ENCODE measurements at places on chromosomes 1 and 21.

- no peak for DNase-seq
Measured at GRCh38 chr1:204321665-204322064, 38.1 kb downstream of the PLEKHA6 start.

GRCh38 chr1:111402083-111402482 lies 25.5 kb downstream of the OVGP1 start:
- DNase-seq = no peak

GRCh38 chr1:35657851-35658250 lies 16.5 kb upstream of the PSMB2 start:
- DNase-seq = no peak

- no peak for DNase-seq
Measured at GRCh38 chr1:213464786-213465460, 413.9 kb downstream of the RPS6KC1 start.

DNA sequence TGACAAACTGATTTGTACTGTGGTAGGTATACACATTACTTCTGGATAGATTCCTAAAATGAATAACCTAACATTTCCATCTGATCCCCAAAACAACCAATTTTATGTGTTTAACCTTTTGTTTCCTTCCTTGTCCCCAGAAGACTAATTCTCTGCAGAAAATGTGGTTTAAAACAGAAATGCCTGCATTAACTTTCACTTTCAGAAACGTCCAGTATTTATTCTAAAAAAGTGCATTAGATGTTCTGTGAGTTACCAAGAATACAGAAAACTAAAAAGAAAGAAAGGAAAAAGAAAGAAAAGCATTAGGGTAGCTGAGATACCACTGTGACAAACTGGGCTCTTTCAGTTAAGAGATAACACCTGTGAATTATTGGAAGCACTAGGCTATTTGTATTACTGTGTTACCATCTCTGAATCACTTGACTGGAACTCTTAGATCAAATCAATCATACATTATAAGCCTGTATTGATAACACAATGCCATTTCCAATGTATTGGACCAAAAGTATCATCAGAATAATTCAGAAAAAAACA lies 177.7 kb downstream of the NCAM2 start:
- no peak for DNase-seq

DNA sequence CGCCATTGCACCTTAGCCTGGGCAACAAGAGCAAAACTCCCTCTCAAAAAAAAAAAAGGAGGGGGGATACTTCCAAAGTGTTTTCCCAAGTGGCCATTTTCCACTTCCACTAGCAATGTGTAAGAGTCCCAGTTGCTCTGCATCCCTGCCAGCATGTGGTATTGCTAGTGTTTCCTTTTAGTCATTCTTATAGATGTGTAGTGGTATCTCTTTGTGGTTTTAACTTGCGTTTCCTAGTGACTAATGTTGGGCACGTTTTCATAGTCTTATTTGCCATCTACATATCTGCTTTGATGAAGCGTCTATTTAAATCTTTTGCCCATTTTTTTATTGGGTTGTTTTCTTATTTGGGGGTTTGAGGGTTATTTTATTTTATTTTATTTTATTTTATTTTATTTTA lies 31.1 kb downstream of the INAVA start:
- DNase-seq = no peak

DNA sequence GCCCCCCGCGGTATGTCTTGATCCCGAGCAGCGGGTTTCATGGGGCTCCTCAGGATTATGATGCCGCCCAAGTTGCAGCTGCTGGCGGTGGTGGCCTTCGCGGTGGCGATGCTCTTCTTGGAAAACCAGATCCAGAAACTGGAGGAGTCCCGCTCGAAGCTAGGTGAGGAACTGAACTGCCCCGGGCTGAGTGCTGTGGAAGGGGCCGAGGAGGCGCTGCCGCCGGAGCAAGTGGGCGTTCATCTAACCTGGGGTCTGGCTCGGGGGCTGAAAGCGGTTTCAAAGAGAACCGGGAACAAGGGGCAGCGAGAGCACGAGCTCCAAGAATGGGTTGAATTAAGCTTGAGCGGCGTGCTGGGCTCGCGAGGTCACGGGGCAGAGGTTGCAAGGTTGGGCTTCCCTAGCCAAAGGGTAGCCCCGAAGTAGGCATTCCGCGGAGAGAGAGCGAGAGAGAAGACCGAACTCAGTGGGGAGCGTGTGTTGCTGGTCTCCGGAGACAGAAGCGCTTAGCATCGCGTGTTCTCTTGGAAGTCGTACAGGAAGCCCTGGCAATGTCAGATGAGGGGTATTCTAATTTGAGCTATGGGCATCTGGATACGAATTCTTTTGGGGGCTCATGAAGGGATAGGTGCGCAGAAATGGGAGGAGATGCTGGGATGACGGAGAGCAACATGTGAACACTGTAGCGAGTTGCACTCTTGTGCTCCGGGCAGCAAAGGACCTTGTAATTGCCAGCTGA lies 732 bp downstream of the HS2ST1 start:
- DNase-seq = peak; percentile 60

GRCh38 chr1:186461014-186461413 lies at the start of gene PDC:
PDC (minus strand) TSS chr1:186461114; CDS start chr1:186449459, 11,655 bp downstream.
- DNase-seq = no peak

GRCh38 chr1:235607284-235607683 lies 42.3 kb downstream of the GNG4 start:
- DNase-seq = no peak

GRCh38 chr1:40951943-40952743 lies 27.4 kb upstream of the CTPS1 start:
- peak; percentile 62 for DNase-seq

DNA sequence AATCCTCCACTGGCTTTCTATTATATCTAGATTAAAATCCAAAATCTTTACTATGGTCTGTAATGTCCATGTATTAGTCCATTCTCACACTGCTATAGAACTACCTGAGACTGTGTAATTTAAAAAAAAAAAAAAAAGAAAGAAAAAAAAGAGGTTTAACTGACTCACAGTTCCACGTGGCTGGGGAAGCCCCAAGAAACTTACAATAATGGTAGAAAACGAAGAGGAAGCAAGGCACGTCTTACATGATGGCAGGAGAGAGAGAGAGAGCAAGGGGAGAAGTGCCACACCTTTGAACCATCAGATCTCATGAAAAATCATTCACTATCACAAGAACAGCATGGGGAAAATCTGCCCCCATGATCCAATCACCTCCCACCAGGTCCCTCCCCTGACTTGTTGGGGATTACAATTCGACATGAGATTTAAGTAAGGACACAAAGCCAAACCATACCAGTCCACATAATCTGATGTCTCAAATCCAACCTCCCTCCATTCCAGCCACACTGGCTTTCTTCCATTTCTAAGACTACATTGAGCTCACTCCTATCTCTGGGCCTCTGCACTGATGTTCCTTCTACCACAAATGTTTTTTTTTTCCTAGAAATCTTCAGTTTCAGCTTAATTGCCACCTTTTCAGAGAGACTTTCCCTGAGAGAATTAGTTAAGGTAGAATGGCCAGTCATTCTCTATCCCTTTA lies 92.4 kb downstream of the EIF4G3 start:
- no peak for DNase-seq

DNA sequence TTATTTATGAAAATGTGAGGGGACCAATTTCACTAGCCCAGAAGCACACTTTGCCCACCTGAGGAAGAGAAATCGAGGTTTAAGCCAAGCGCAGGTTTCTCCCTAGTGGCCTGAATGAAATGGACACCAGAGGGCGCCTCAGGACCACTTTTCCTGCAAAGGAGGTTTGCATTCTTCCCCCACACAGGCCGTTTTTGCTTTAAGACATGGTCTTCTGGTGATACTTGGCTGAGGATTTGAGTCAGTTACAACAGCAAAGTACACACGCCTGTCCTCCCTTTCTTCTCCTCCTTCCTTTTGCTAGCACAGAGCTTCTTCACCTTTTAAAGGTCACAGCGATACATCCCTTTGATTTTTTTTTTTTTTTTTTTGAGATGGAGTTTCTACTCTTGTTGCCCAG lies 5.4 kb downstream of the PLA2G2E start:
- DNase-seq = peak; percentile 66

GRCh38 chr1:39268112-39268581 lies 63.7 kb downstream of the MACF1 start:
- peak; percentile 35 for DNase-seq

- DNase-seq = no peak
Measured at GRCh38 chr21:42027822-42028765, 17.9 kb upstream of the ZBTB21 start.

- no peak for DNase-seq
Measured at GRCh38 chr1:75327395-75327794, 193.2 kb downstream of the LHX8 start.

DNA sequence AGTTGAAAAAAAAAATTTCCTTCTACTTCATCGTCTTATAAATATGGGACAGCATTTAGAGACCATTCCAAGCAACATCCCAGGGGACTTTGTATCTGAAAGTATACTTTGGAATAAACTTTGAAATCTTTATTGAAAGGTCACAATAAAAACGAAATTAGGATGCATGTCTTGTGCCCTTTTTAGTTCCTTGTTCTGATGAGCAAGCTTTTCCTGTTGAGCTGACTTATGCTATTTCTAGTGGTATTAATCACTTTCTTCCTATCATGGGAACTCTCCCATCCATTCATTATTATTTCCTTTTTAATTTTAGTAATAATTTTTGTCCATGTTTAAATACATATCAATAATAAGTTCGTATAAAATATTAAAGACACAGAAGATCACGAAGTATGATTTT lies 4.0 kb upstream of the GBP2 start:
- no peak for DNase-seq

DNA sequence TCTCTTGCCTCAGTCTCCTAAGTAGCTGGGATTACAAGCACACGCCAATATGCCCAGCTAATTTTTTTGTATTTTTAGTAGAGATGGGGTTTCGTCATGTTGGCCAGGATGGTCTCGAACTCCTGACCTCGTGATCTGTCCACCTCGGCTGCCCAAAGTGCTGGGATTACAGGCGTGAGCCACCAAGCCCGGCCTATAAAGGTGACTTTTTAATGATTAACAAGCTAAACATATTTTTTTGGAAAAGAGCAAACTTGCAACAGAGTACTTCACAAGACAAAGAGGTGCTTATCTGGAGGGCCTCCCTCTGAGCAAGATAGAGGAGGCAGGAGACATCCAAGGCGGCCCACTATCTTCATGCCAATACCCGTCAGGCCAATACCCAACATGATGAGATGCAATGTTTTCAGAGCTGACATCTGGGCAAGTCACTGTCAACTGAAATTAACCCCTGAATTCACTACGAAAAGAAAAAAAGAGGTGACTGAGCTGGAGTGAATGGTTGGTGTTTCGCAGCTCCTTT lies 10.5 kb downstream of the BCAR3 start:
- DNase-seq = no peak

DNA sequence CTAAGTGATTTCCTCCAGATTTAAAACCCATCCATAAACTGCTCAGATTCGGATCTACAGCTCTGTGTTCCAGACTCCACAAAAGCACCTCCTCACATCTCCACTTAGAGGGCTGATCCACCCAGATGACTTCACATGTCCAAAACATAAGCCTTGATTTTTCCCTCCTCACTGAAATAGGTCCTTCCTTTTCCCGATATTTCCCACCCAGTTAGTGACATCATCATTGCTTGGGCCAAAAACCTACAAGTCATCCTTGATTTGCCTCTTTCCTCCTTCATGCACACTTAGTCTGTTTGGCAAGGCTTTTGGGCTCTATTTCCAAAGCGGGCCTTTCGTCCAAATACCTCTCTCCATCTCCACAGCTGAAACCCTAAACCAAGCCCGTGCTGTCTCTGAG lies 32.3 kb downstream of the CCDC185 start:
- no peak for DNase-seq

GRCh38 chr1:209844695-209845407 lies 17.1 kb downstream of the UTP25 start:
- no peak for DNase-seq

DNA sequence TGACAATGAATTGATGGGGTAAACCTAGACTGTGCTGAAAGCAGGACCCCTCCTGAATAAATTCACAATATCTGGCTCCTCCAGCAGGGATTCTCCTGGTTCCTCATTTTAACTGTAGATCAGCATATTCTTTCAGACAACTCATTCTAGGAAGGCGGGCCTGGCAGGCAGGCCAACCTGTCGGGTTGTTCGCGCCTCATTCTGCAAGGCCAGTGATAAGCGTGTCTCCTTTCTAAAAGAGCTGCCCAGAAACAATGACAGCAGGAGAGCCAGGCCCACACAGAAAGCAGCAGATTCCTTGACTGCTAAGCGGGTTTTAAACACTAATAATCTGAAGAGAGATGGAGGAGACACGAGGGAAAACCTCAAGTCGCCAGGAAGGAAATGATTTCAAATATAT lies 70.0 kb downstream of the NTPCR start:
- no peak for DNase-seq

GRCh38 chr1:22018583-22019559 lies 17.4 kb downstream of the CELA3A start:
- DNase-seq = no peak

- DNase-seq = no peak
Measured at GRCh38 chr1:98939471-98939870, 65.2 kb downstream of the PLPPR5 start.

DNA sequence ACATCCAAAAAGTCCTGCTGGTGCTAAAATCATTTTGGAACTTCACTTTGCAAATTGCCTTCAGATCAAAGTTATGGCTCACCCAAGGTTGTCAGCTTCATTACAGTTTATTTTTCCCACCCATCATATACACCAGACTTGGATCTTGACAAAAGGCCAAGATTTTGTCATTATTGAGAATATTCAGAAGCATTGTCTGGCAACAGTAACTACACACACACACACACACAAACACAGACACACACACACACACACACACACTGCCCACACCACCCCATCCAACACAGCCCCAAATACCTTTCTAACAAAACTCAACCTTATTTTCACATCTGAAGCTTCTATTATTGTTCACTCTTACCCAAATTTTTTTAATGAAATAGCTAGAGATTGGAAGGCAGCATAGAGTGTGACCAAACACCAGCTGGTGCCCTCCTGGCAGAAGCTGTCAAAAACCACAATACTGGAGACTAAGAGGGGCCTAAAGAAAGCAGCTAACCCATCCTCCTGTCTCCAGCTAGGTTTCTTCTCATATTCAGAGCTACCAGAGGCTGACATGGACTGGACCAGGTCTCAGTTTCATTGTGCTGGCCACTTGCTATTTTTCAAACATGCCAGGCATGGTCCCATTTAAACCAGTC lies 139.1 kb upstream of the ZC3H11B start:
- DNase-seq = no peak

GRCh38 chr1:15937146-15937545 lies 38.8 kb downstream of the ZBTB17 start:
- no peak for DNase-seq

GRCh38 chr1:72281144-72281543 lies 1.2 kb downstream of the NEGR1 start:
- no peak for DNase-seq

GRCh38 chr21:33659568-33659949 lies 17.3 kb downstream of the ITSN1 start:
- no peak for DNase-seq

GRCh38 chr1:185483664-185484450 lies 166.8 kb upstream of the IVNS1ABP start:
- peak; percentile 62 for DNase-seq

DNA sequence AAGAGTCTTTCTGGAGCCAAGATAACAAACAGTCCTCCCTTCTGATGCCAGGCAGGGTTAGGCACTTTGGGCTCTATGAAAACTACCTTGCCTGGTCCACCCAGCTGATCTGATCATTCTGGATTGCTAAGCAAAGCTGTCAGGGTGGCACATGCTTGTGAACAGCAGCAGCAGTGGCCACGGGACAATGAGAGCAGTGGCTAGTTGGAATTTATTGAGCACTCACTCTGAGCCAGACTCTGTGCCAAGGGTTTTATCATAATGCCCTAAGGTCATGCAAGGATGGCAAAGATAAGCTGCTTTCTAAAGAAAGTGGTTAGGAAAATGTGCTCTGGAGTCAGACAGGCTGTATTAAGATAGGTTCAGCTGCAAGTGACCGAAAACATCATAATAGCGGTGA lies 390.4 kb upstream of the VAMP3 start:
- no peak for DNase-seq
